ENCODE measurements at places on chromosomes 7 and 10.

- DNase-seq = peak; percentile 10
Measured at GRCh38 chr10:61612450-61612849, 50.3 kb upstream of the CABCOCO1 start.

DNA sequence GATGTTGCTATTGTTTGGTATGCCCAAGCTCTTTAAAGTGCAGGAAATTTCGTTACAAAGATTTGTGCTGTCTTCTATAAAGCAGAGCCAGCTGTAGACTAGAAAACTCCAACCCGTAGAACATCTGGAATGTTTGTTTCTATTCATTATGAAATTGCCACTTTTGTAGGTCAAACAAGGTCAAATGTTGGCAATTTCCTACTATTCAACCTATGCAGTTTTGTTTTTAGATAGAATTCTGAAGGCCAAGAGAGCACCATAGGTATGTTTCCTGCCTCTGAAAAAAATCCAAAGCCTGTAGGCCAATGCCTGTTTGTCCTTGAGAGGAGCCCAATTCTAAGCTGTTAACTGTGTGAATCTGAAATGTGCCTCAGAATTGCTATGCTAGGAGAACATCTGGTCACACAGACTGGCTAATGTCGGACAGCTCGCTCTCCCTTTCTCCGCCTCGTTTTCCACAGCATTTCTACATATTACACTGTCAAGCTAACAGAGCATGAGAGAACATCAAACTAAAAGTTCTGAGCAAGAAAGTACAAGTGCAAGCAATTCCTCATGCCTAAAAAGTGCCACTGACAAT lies 267.2 kb upstream of the LRGUK start:
- DNase-seq = no peak

DNA sequence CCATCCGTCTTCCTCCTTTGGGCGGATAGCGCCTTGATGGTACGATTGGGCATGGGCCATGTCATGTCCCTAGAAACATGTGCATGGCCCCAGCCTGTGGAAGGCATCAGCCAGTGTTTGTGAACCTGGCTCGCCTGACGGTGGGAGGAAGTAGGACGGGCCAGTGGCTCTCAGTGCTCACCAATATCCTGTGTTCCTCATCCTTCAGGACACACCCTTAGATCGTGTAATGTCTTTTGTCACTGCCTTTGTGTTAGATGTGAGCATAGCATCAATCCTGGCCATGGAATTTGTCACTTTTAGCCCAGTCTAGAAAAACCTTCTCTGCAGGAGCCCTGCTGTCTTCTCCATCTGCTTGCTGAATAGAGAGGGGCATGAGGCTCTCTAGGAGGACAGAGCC lies 77.6 kb downstream of the PFKFB3 start:
- DNase-seq = no peak

- DNase-seq = no peak
Measured at GRCh38 chr10:1661416-1661815, 75.9 kb downstream of the ADARB2 start.

- no peak for DNase-seq
Measured at GRCh38 chr10:58239561-58240169, 28.0 kb downstream of the IPMK start.

- DNase-seq = peak; percentile 38
Measured at GRCh38 chr10:104824380-104825006, 183.4 kb downstream of the SORCS3 start.

- no peak for DNase-seq
Measured at GRCh38 chr7:70582927-70583895, 548.7 kb upstream of the GALNT17 start.

DNA sequence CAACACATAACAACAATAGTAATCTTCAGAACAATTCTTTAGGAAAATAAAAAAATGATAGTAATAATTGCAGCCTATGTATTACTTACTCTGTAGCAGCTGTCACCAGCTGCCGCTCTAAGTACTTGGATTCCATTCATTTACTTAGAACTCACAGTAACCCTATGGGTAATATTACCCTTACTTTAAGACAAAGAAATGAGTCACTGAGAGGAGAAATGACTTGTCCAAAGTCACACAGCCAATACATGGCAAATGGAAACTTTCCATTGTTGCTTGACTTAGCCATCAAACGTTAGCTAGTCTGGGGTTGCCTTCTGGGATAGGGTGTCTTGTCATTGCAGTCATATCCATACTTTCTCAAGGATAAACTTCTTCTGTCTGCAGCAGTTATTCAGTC lies 3.6 kb downstream of the CCNY start:
- no peak for DNase-seq

- DNase-seq = no peak
Measured at GRCh38 chr10:78821052-78821451, 247.7 kb upstream of the ZMIZ1 start.

- DNase-seq = no peak
Measured at GRCh38 chr7:24325708-24326107, 41.7 kb downstream of the NPY start.

DNA sequence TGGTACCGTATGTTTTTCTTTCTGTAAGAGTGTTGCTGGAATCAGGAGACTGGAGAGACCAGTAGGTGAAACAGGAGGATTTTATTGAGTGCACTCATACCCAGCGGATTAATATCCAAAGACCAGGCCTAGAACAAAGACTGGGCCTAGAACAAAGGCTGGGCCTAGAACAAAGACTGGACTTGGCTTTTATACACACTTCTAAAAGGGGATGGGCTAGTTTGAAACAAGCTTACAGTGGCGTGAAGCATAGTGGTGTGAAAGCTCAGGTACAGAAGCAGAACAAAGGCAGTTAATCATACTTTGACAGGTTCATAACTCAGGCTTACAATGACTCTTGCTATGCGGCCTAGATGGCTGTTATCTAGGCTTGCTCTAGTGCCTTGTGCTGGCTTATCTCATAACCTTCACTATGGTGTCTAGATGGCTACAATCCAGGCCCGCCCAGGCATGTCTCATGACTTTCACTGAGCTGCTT lies 67.7 kb downstream of the TRIM24 start:
- peak; percentile 59 for DNase-seq

- DNase-seq = no peak
Measured at GRCh38 chr10:1213252-1214070, 157.3 kb downstream of the WDR37 start.

- no peak for DNase-seq
Measured at GRCh38 chr10:78937800-78938694, 130.7 kb upstream of the ZMIZ1 start.

DNA sequence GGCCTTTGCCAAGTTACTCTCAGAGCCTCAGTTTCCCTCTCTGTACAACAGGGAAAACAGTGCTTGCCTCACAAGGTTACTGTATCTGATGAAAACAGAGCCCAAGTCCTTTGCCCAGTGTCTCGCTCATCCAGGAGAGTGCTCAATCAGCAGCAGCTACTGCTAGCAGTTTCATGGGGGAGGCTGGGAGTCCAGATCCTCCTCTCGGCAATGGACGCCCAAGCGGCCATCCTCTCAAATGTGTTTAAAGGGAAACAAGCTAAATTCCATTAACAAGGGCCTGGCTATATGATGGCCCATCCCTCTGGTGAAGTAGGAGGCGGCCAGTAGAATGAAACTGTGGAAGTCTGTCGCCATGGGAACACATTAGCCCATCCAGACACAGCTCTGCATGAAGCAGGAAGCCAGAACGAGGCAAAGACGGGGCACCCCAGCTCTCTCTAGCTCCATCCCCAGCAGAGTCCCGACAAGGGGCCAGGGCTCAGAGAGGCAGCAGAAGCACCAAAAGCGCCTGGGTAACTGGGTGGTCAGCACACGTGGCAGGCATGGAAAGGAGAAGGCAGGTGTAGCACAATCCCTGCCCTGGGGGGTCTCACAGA lies 35.2 kb downstream of the FAM53B start:
- DNase-seq = no peak

DNA sequence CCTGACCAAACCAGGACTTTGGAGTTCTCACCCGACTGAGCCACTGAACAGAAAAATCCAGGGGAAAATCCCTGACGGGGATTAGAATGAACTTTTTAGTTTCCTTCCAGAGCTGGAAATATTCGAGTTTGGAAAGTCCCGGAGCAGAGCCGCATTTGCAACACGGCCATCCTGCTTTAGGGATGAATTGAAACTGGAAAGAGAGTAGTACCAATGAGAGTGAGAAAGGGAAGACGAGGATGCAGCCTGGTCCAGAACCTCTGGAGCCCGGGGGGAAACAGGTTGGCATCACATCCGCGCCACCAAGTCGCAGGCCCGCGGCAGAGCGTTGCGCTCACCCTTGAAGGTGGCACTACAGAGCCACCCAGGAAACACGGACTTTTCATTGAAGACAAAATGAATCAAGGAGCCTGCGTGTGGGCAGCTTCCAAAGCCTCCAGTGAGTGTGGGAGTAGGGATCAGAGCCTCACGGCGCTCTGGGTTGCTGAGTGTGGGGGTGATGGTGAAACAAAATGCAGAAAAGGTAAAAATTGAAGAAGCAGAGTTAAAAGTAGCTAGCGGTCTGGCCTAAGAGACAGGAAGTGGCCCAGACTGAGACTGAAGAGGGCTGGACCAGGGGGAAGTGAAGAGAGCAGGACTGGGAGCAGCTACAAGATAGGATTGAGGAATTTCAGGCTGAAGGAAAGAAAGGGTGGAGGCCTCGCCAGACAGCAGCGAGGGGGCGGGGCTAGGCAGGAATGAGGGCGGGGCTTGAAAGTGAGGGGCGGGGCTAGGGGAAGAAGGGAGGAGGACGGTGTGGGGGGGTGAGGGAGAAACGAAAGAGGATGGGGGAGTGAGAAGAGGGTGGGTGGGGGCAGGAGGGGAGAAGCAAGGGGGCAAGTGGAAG lies 1.8 kb downstream of the SMURF1 start:
- peak; percentile 48 for DNase-seq

DNA sequence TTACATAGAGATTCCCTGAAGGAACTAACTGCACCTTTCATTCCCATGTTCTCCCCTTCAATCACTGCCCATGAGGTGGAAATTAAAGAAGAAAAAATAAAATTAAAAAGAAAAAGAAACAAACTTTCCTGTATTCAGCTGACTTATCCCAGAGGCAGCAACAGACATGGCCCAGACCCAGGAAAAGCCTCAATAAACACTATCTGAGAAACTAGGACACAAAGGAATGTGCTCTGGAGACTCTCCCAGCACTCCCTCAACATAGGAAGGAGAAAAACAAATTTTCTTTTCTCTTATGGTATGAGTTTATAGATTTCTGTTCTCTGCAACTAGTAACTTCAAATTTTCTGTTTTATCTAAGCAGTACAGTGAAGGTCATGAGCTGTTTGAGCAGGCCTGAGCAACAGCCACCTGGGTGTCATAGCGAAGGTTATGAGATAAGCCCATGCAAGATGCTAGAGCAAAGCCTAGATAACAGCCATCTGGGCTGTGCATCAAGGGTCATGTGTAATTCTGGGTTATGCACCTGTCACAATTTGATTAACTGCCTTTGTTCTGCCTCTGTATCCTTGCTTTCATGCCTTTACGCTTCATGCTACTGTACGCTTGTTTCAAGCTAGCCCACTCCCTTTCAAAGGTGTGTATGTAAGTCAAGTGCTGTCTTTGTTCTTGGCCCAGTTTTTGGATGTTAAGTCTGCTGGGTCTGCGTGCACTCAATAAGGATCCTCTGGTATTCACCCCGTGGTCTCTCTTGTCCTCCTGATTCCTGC lies 11.0 kb upstream of the OR6B1 start:
- DNase-seq = no peak

- DNase-seq = peak; percentile 37
Measured at GRCh38 chr7:93374345-93374940, 142.3 kb downstream of the VPS50 start.

DNA sequence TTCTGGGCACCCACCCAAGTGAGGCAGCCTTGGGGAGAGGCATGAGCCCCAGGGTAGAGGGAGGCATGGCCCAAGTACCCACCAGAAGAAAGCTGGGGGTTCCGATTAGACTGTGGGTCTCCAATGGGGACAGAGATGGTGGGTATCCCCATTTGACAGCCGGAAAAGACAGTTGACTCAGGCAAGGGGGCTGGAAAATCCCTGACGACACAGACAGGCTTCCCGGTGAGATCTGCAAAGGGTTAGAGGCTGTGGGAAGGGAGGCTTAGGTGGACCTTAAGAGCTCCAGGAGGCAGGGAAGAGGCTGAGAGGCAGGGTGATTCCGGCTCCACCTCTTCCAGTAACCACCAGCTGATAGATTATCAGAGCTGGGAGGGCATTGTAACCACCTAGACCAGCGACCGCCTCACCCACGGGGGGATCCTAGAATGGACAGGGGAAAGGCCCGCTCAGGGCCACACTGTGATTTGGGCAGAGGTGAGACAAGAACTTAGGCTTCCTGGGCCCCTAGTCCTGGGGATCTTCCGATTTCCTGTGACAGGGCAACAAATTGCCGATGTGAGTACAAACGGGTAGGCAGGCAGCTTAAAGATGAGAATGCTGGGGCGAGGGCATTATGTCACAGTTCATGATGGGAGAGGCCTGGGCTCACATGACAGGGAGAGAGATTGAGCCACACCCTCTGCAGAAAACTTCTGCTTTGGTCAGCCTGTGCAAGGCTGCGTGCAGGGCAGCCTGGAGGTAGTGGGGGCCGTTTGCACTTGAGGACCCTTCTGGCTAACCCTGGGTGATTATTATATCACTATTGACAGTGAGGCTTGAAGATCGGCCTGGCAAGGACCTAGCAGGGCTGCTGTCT lies 5.4 kb downstream of the TBATA start:
- DNase-seq = no peak

- no peak for DNase-seq
Measured at GRCh38 chr10:16890691-16891090, 73.5 kb upstream of the RSU1 start.

DNA sequence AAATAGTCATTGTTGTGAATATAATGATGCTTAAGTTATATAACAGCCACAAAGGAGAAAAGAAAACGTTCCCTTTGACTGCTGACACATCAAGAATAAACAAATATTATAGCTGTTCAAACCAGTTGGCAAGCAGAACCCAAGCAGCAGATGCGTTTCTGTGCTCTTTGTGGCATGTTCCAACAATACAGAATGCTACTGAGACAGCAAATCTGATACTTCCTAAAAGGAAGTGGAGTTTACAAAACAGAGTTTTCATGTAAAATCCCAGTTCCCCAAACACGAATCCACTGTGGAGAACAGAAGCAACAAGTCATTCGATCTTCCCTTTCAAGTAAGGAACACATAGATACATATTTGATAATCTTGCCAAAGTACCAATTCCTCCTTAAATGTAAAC lies 170.9 kb upstream of the ASAH2 start:
- DNase-seq = no peak

GRCh38 chr10:6774406-6774805 lies 194.3 kb upstream of the PRKCQ start:
- DNase-seq = no peak

DNA sequence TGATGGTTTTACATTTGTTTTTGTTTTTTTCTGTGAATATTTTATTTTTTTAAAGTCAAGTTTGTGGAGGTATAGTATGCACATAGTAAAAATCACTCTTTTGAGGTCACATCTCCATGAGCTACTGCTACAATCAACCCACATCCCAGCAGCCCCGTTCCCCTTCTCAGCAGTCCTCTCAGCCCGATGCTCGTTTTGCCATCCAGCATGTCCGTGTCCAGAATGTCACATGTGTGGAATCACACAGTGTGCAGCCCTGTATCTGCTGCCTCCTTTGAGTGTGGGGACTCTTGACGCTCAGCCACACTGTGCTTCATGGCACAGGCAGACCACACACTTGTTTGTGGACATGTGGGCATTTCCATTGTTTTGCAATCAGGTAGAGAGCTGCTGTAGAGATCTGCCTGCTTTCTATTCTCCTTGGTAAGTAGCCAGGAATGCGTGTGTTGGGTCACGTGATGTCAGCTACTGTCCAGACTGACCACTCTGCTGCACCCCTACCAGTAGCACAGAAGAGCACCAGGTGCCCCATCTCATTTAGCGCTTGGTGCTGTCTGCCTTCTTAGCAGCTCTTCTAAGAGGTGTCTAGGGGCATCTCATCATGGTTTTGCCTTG lies 71.6 kb upstream of the CAMK2B start:
- no peak for DNase-seq

- no peak for DNase-seq
Measured at GRCh38 chr7:154415709-154416399, 363.7 kb downstream of the DPP6 start.

- DNase-seq = no peak
Measured at GRCh38 chr7:2076649-2077064, 156.1 kb downstream of the MAD1L1 start.
